ENCODE measurements at places on chromosomes 6 and 20.
A peak's percentile ranks its signal among the peaks of the same experiment; 100 is the strongest.

DNA sequence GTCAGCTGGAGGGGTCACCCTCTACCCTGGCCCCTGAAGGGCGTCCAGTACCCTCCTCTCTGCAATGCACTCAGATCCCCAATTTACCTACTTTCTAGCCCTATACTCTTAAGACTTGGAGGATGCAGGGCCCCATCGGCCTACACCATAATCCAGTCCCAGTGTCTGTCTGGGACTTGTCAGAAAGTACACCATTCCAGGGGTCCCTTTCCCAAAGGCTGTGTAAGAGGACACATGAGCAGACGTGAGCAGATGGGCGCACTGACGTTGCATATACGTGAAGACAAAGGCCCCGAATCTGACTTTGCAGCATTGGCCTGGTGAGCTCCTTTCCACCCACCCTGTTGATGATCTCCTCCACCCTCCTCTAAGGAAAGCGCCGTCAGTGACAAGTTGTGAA is 20.9 kb upstream of the SMOC2 start:
- DNase-seq = no peak

DNA sequence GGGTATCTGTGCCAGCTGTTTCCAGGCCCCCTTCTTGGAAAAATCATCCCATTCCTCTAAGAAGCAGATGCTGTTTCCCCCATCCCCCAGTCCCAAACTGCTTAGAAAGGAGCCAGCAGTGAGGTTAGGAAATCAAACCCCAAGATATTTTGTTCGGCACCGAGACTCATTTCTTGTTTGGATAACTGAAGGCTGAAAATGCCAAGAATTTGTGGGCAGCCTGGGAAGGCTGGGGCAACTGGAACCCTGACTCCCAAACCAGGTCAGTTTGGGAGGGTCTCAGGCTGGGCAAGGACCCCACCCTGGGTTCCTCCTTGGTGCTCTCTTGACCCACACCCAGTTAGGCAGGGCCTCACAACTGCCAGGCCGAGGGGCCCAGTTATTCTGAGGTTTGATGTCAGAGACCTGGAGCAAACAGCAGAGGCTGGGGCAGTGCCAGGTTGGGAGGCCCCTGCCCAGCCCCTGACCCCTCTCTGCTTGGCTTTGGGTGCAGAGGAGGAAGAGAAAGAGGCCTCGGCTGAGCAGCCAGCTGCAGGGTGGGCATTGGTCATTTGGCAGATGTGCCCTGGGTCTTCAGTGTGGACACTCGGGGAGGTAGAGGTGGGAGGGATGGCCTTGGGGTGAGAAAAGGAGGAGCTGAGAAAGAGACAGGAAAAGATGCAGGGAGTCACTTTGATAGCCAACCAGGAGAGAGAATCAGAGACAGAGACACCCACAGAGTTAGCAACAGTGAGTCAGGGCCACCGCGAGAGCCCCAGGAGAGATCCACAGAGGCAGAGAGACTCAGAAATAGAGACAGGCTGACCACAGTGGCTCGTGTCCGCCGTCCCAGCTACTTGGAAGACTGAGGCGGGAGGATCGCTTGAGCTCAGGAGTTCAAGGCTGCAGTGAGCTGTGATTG is 5.0 kb downstream of the ANGPT4 start:
- DNase-seq = peak; percentile 48

DNA sequence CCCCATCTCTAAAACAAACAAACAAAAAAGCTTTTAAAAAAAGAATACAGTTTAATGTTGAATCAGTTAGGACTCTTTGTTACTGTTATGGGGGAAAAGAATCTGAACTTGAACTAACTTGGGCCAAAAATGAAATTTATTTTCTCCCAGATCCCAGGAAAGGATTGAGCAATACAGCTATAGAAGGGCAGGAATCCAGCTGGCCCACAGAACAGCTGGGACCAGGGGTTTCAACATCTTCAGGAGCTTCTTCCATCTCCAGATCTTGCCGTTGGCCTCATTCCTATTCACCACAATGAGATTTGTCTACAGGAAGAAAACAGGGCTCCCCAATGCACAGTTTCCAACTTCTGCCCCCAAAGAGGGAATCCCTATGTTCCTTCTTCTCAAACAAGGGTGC is 43.2 kb upstream of the AKAP12 start:
- DNase-seq = peak; percentile 68

- peak; percentile 78 for DNase-seq
Observed at GRCh38 chr20:17854307-17854903, 114.2 kb downstream of the SNX5 start.

DNA sequence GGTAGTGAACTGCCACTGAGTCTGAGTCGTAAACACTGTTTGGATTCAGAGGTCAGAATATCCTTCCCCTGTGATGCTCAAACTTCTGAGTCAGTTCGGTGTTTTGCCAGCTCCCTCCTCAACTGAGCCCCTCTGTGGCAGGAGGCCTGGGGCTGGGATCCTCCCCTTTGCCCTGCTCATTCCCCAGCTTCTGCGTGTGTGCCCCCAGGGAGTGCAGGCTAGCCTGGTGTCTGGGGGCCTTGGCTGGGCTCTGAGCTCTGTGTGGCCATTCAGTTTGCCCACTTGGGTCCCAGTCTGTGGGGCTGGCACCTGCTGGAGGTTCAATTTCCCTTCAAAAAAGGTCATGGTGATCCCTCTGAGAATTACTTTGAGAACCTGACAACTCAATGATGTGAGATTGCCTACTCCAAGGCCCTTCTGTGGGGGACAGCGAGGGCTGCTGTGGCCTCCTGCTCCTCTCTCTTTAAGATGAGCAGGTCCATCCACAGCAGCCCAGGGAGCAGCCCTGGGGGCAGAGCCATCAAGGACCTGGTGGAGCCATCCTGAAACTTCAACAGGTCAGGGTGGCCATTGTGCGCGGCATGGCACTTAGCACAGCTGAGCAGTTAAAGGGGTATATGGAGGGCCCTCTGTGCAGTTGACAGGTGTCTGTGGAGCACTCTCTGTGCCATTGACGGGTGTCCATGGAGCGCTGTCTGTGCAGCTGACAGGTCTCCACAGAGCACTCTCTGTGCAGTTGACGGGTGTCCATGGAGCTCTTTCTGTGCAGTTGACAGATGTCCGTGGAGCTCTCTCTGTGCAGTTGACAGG is 147.2 kb downstream of the SYCP2 start:
- DNase-seq = peak; percentile 43

- no peak for DNase-seq
Observed at GRCh38 chr6:106135911-106136571, 49.9 kb downstream of the PRDM1 start.

GRCh38 chr6:157779705-157780604 is 43.1 kb upstream of the SNX9 start:
- no peak for DNase-seq

- DNase-seq = no peak
Observed at GRCh38 chr6:5278047-5278446, 16.7 kb downstream of the FARS2 start.

GRCh38 chr20:20199361-20200160 is 147.2 kb downstream of the CFAP61 start:
- DNase-seq = no peak

GRCh38 chr6:98909236-98909635 is 38.5 kb downstream of the FBXL4 start:
- DNase-seq = no peak

- no peak for DNase-seq
Observed at GRCh38 chr20:23287354-23288190, 63.0 kb upstream of the NXT1 start.

DNA sequence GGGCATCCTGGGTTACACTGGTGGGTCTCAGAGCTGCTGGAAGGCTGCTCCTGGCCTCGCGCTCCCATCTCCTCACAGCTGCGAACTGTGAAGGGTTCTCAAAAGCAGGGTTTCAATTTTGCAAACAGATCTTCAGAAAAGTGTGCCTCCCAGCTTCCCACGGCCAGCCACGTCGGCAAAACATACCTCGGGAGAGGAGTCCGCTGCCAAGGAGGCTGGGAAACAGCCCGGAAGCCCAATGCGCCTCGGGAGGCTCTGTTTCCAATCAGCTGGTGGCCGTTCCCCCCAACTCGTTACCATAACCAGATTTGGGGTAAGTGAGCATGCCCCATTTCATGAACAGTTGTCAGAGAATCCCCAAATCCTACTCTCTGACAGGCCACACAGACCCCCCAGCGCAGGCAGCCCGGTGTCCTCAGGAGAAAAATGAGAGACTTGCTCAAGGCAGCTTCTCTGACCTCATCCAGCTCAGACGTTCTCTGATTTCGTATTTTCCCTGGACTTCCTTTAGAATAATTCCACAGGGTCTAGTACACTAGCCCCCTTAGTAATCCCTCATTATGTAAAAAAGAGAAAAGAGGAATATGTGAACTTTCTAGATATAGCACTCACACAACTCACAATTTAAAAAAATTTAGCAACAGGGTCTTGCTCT is 98.4 kb downstream of the SNX5 start:
- DNase-seq = peak; percentile 75

DNA sequence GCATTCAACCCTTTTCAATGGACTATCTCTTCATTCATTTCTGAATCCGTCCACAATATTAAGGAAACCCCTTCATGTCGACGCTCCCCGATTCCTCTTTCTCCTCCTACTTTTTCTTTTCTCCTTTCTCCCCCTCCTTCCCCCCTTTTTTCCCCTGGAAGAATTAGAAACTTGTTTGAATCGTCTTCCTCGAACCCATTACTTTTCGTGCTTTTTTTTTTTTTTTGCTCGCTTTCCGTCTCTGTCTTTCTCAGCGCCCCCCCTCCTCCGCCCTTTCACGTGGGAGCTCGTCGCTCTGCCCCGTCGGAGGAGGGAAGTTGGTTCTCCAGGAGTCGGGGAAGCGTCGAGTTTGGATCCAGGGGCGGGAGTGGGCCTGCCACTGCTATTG is 2.3 kb upstream of the NKX2-2 start:
- no peak for DNase-seq

- DNase-seq = no peak
Observed at GRCh38 chr20:54337144-54337543, 129.3 kb downstream of the PFDN4 start.

DNA sequence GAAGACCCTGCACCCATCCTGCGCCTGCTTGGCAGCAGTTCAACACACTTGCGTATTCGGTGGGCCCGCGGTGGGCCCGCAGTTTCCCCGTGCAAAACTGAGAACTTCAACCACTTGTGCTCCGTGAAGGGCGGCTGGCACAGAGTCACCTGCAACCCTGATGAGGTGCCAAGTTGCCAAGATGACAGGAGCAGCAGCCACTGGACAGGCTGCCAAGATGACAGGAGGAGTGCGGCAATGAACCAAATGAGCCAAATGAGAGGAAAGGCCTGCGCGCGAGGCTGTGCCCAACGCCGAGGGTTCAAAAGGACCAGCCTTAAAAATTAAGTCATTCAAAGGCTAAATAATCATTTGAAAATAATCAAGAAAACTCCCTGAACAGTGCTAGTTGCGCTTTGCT is 20.1 kb downstream of the DIDO1 start:
- no peak for DNase-seq

DNA sequence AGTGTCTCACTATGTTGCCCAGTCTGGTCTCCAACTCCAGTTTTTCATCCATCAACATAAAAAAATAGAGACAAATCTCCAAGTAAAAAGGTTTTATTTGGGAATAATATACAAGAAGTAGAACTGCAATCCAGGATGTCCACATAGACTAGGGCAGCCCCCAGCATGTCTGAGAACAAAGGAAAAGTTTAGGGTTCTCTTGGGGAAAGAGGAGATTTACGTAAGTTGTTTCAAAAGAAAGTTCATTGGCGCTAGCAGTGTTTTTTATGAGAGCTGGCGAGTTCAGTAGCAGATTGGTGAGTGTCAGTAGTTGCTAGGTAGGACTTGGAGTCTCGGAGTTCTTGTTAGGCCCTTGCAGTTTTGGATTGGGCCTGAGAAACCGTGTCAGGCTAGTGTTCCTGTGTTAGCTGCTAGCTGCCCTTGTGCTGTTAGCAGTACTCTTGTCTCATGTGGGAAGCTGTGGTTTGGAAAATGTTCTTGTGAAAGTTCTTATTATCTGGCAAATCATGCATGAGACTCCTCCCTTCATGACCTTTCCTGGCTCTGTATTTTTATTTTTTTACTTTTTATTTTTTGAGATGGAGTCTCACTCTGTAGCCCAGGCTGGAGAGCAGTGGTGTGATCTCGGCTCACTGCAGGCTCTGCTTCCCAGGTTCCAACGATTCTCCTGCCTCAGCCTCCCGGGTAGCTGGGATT is 24.7 kb downstream of the TTLL9 start:
- DNase-seq = peak; percentile 53

GRCh38 chr6:109490713-109491112 is 7.7 kb upstream of the ZBTB24 start:
- no peak for DNase-seq

GRCh38 chr20:48070991-48071652 is 285.8 kb upstream of the SULF2 start:
- no peak for DNase-seq

- no peak for DNase-seq
Observed at GRCh38 chr20:34952671-34953070, 2.9 kb downstream of the GSS start.

DNA sequence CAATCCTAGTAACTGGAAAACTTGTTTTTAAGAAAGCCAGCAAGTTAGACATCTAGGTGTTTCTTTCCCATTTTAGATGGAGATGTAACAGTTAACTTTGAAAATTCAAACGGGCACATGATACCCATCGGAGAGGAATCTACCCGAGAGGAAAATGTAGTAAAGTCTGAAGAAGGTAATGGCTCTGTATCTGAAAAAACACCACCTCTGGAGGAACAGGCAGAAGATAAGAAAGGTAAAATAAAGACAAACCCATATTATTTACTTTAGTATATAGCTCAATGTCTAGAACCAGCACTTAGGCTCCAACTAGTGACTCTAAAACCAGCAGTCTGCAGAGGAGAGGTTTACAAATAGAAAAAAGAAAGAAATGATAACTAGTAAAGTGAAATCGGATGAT is 75.9 kb downstream of the PHACTR2 start:
- DNase-seq = no peak

GRCh38 chr20:4961746-4962145 is 39.6 kb downstream of the SLC23A2 start:
- no peak for DNase-seq

- DNase-seq = no peak
Observed at GRCh38 chr6:167745670-167746389, 80.9 kb upstream of the AFDN start.

- no peak for DNase-seq
Observed at GRCh38 chr6:159074876-159075275, 30.1 kb upstream of the TAGAP start.

GRCh38 chr6:87918461-87918941 is 129.1 kb upstream of the SPACA1 start:
- DNase-seq = no peak

GRCh38 chr20:55424968-55425367 is 580.4 kb downstream of the CBLN4 start:
- DNase-seq = peak; percentile 26

Data from right hindlimb (tissue), 1 donor.